ENCODE measurements at places on chromosomes 4 and X. TPM values are rescaled to one million over a fixed set of nuclear protein-coding genes. Genes with fewer than 3 reads are reported as not detected.
A peak's percentile ranks its signal among the peaks of the same experiment; 100 is the strongest.

DNA sequence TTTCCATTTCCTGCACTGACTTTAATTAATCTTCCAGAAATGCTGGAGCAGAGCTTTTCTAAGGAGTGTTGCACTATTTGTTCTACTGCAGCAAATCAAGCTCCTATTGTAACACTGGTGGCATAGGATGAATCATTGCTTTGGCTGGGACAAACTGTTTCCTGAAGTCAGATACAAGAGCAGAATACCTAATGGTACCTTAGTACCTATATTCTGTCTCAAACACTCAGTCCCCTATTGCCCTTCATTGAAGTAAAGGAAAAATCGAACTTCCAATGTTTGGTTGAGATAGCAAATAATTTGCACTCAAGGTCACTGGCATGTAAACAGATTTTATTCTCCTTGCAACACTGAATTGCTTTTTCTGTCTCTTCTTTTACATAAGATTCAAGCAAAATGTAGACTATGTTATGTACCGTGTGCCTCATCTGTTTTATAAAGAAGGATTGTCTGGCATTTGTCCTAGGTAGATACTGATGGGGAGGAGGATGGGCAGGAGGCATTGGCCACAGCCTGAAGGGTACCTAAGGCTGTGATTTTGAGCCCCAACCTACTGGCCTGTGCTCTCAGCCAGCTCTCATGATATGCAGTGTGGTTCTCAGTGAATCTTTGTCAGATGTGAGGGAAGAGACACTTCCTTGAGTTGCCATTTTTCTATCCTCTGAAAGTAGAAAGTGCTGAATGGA lies 141.6 kb downstream of the AASDH start:
- H3K27ac ChIP-seq, result no peak overlapping the region
- no peaks in the 10 kb centered on the region for H3K36me3 ChIP-seq
- no peak for DNase-seq
- no peaks in the 10 kb centered on the region for H3K4me1 ChIP-seq
- no peak overlapping the region for H3K4me3 ChIP-seq

GRCh38 chr4:180909279-180909678 lies 1333.9 kb upstream of the TENM3 start:
- no peaks in the 10 kb centered on the region for H3K36me3 ChIP-seq
- DNase-seq, result no peak
- no peak overlapping the region for H3K4me3 ChIP-seq

- H3K36me3 ChIP-seq, result no peaks in the 10 kb centered on the region
- no peaks in the 10 kb centered on the region for H3K4me1 ChIP-seq
- no peak overlapping the region for H3K4me3 ChIP-seq
- no peaks in the 10 kb centered on the region for H3K27me3 ChIP-seq
Measured at GRCh38 chr4:96035727-96036126, 195.8 kb downstream of the PDHA2 start.

GRCh38 chrX:20863649-20864048 lies 510.6 kb upstream of the CNKSR2 start:
- no peaks in the 10 kb centered on the region for H3K4me1 ChIP-seq
- DNase-seq, result no peak
- H3K27me3 ChIP-seq, result no peaks in the 10 kb centered on the region

DNA sequence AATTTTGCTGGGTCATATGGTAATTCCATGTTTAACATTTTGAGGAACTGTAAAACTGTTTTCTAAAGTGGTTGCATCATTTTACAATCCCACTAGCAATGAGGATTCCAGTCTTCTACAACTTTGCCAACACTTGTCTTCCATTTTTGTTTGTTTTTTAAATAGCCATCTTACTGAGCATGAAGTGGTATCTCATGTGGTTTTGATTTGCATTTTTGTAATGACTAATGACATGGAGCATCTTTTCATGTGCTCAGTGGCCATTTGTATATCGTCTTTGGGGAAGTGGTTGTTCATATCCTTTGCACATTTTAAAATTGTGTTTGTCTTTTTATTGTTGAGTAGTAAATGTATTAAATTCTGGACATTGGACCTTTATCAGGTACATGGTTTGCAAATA lies 94.7 kb downstream of the TMEM131L start:
- no peak for DNase-seq
- no peaks in the 10 kb centered on the region for H3K36me3 ChIP-seq
- no peak overlapping the region for H3K27ac ChIP-seq
- H3K4me3 ChIP-seq, result no peak overlapping the region
- no peaks in the 10 kb centered on the region for H3K27me3 ChIP-seq

DNA sequence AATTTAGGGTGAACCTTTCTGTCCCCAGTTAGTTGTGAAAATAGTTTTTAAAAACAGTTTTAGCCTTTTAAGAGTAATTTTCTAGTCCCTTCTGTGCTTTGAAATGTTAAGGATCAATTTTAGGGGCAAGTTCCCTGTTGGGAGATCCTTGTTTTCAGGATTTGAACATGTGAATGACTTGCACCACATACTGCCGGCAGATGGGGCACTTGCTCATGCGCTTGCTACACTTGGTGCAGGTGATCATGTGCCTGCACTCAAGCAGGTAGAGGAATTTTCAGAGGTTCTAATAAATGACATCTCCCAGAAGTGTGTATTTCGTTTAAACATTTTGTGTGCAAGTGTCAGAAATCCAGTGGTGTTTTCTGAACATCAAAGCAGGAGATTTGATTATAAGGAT lies 195.9 kb downstream of the CHM start:
- H3K36me3 ChIP-seq, result no peaks in the 10 kb centered on the region
- H3K4me3 ChIP-seq, result no peak overlapping the region
- no peaks in the 10 kb centered on the region for H3K27me3 ChIP-seq
- no peaks in the 10 kb centered on the region for H3K4me1 ChIP-seq
- DNase-seq, result no peak

DNA sequence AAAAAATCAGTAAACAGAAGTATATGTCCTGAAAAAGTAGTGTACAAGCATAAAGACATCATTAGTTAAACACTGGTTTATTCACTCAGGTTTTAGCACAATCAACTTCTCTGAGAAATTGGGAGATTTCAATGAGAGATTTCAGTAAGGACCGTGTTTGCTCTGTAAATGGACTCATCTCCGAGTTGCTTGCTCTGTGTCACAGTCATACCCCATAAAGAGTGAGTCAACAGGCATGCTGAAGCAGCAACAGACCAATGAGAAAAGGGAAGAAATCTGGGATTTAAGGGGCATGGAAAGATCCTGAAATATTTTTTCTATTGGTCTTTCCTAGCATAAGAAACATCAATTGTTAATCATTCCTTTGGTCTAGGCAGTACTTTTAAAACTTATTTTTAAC lies 4.7 kb downstream of the GLUD2 start:
- peaks cover 12% of the 10 kb centered on the region for H3K27me3 ChIP-seq
- no peak overlapping the region for H3K27ac ChIP-seq
- no peak for DNase-seq
- no peak overlapping the region for H3K4me3 ChIP-seq
- H3K4me1 ChIP-seq, result no peaks in the 10 kb centered on the region
- H3K36me3 ChIP-seq, result no peaks in the 10 kb centered on the region

DNA sequence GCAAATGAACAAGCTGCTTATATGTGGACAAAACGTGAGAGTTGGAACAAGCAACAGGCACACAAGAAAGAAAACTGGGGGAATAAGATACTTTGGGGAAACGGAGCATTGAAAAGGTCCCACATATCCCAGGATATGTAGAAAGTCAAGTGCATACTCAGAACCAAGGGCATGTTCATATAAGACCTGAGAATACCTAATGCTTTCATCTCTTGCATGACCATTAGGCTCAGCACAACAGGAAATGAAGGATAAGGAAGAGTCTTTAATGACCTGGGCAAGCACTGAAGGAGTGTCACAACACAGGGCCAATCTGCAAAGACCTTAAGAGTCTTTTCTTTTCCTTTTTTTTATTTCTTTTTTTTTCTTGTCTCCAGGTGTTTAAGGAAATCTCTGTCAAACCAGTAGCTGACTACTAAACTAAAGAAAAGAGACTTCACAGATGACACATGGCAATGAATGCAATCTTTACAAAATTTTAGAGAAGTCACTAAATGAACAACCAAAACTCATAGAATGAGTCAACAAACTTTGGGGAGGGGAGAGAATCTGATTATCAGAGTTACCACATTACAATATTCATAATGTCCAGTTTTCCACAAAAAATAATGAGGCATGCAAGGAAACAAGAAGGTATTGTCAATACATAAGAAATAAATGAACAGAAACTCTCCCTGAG lies 67.9 kb upstream of the STK26 start:
- H3K27me3 ChIP-seq, result no peaks in the 10 kb centered on the region
- H3K4me3 ChIP-seq, result no peak overlapping the region
- no peak for DNase-seq
- no peaks in the 10 kb centered on the region for H3K4me1 ChIP-seq
- H3K27ac ChIP-seq, result no peak overlapping the region

GRCh38 chrX:49761481-49761880 lies 65.7 kb upstream of the PAGE1 start:
- DNase-seq, result no peak
- H3K4me1 ChIP-seq, result no peaks in the 10 kb centered on the region
- no peaks in the 10 kb centered on the region for H3K36me3 ChIP-seq

DNA sequence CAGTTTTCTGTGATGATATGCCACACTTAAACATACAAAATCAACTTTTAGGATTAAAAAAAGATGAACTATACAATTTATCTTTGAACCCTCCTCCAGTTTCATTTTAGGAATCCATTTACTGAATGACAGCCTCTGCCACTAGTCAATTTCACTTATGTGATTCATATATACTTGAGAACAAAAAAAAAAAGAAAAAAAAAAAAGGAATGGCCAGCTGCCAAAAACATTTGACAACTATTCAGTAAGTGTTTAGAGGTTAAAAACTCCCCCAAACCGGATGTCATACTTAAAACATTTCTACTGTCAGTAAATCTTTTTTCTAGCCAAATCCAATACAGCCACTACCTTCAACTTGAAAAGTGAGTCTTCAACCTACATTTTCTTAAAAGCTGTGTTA lies 266.7 kb upstream of the MAGEB2 start:
- H3K4me1 ChIP-seq, result no peaks in the 10 kb centered on the region
- H3K27ac ChIP-seq, result no peak overlapping the region
- no peak for DNase-seq
- no peak overlapping the region for H3K4me3 ChIP-seq
- H3K36me3 ChIP-seq, result no peaks in the 10 kb centered on the region
- H3K27me3 ChIP-seq, result no peaks in the 10 kb centered on the region

GRCh38 chr4:53646795-53647194 lies 55.5 kb upstream of the LNX1 start:
- no peaks in the 10 kb centered on the region for H3K36me3 ChIP-seq
- peaks cover 7% of the 10 kb centered on the region for H3K4me1 ChIP-seq
- no peak overlapping the region for H3K4me3 ChIP-seq

GRCh38 chr4:86918539-86919072 lies 16.2 kb upstream of the AFF1 start:
- H3K27ac ChIP-seq, result no peak overlapping the region
- H3K4me3 ChIP-seq, result no peak overlapping the region
- H3K27me3 ChIP-seq, result no peaks in the 10 kb centered on the region
- H3K36me3 ChIP-seq, result no peaks in the 10 kb centered on the region

DNA sequence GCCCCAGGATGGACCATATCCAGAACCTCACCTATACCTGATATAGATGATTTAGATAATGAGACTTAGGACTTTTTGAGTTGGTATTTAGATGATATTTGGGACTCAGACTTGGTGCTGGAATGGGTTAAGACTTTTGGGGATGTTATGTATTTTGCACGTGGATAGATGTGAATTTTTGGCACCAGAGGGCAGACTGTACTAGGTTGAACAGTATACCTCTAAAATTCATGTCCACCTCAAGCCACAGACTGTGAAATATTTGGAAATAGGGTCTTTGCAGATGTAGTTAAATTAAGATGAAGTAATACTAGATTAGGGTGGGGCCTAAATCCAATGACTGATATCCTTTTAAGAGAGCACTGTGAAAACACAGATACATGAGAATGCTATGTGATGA lies 15.6 kb downstream of the RBM41 start:
- no peak overlapping the region for H3K27ac ChIP-seq
- no peak overlapping the region for H3K4me3 ChIP-seq
- no peaks in the 10 kb centered on the region for H3K36me3 ChIP-seq
- H3K27me3 ChIP-seq, result no peaks in the 10 kb centered on the region
- no peaks in the 10 kb centered on the region for H3K4me1 ChIP-seq

GRCh38 chr4:182823576-182823975 lies 93.6 kb downstream of the DCTD start:
- no peaks in the 10 kb centered on the region for H3K36me3 ChIP-seq
- peaks cover 4% of the 10 kb centered on the region for H3K27me3 ChIP-seq
- no peak overlapping the region for H3K27ac ChIP-seq
- DNase-seq, result no peak
- H3K4me3 ChIP-seq, result no peak overlapping the region
- H3K4me1 ChIP-seq, result no peaks in the 10 kb centered on the region

GRCh38 chr4:184392748-184393559 lies 81.4 kb downstream of the IRF2 start:
- DNase-seq, result no peak
- no peaks in the 10 kb centered on the region for H3K36me3 ChIP-seq
- peak overlapping the region; percentile 21 for H3K4me3 ChIP-seq
- H3K27ac ChIP-seq, result peak overlapping the region; percentile 39
- H3K4me1 ChIP-seq, result no peaks in the 10 kb centered on the region

DNA sequence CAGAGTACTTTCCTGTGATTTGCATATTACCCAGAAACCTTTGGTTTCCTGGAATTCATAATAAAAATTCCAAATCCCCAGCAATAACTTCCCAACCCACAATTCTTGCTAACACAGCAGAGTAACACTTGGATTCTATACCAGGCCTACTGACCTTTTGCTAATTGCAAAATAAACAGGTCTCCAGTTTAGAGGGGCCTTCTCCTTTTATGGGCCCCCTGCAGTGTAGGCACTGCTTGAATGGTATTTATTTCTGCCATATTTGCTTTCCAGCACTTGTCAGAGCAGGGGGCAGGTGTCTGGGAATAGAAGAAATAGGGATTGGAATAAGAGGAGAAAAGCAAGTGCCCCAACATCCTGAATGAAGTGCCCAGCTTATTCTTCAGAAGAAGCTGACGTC lies 25.3 kb upstream of the GPC3 start:
- H3K27me3 ChIP-seq, result no peaks in the 10 kb centered on the region
- H3K4me3 ChIP-seq, result no peak overlapping the region
- no peak for DNase-seq
- H3K36me3 ChIP-seq, result no peaks in the 10 kb centered on the region

DNA sequence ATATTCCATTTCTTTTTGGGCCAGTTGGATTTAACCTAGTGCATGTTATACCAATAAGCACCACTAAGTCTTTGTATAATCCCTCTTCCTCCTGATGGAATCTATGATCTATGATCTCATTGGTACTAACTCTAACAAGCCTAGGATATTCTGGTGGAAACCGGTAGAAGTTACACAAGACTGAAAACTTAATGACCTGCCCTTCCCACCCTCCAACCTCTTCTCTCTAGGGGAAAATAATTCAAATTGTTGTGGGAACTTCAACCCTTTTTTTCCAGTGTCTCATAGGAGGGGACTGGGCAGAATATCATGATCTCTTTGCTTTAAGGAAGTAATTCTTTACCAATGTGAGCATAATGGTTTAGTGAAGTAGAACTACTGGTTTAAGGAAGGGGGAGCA lies 289.5 kb upstream of the BOD1L1 start:
- no peaks in the 10 kb centered on the region for H3K4me1 ChIP-seq
- H3K27me3 ChIP-seq, result no peaks in the 10 kb centered on the region
- no peaks in the 10 kb centered on the region for H3K36me3 ChIP-seq
- no peak for DNase-seq

PGM2 gene
- 27.9 TPM for total RNA-seq

ADGRG4 gene
- 0.03 TPM for total RNA-seq

PLAC8 gene
- total RNA-seq, result 48.7 TPM

HMGN5 gene
- 3.0 TPM for total RNA-seq

CLDN22 gene
- total RNA-seq, result not detected
